Right cardiac atrium (tissue), 5 donors: ENCODE measurements at places on chromosomes 2 and 18.
A peak's percentile ranks its signal among the peaks of the same experiment; 100 is the strongest.

DNA sequence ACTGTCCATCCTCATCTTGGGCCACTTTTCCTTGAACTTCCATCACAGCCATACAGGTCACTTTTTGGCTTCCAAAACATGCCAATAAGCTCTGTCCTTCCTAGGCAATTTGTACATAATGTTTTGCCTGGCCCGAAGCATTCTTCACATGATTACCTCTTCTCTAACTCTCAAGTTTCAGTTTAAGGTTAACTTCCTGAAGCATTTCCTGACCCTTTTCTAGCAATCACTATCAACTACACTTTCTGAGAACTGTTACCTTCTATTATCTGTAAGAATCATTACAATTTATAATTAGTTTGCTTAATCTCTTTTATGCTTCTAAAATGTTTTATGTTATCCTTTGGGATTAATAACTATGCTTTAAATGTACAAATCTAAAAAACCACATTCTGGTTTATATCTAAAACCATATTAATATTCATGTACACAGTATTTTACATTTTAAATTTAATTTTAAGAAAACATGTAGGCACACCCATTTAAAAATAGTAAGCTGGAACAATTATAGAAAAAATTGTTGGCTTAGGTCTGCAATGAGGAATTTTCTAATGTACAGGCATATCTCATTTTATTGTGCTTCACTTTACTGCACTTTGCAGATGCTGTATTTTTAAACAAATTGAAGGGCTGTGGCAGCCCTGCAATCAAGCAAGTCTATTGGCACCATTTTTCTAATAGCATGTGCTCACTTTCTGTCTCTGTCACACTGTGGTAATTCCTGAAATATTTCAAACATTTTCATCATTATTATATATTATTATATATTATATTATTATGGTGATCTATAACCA lies 76.4 kb downstream of the C2orf74 start:
- no peak for DNase-seq

- DNase-seq, result no peak
Observed at GRCh38 chr18:63199743-63200241, 119.8 kb downstream of the BCL2 start.

GRCh38 chr2:5777131-5777535 lies 84.9 kb downstream of the SOX11 start:
- DNase-seq, result no peak

- DNase-seq, result no peak
Observed at GRCh38 chr2:206887745-206888144, 51.6 kb upstream of the CPO start.

DNA sequence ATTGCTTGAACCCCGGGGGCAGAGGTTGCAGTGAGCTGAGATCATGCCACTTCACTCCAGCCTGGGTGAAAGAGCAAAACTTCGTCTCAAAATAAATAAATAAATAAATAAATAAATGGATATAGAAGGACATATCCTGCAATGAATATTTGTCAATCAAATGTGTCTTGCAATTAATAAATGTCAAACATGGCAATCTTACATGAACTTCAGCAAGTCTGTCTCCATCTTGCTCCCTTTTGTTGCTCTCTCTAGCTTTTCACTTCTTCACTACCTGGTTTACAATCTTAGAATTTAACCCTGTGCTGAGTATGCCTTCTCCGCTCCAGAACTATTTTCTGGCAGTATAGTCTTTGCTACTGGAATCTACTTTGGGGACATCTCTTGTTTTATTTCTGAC lies 3.3 kb upstream of the YES1 start:
- DNase-seq, result no peak

GRCh38 chr2:174603280-174603679 lies 5.7 kb upstream of the WIPF1 start:
- peak; percentile 47 for DNase-seq
